ENCODE measurements at places on chromosomes 11 and 22. TPM values are rescaled to one million over a fixed set of nuclear protein-coding genes. Genes with fewer than 3 reads are reported as not detected.
A peak's percentile ranks its signal among the peaks of the same experiment; 100 is the strongest.

GRCh38 chr11:41050791-41051190 is 408.7 kb downstream of the LRRC4C start:
- DNase-seq, result no peak

- DNase-seq, result no peak
These were observed 401.0 kb downstream of the LARGE1 start for GRCh38 chr22:33519071-33519973.

GRCh38 chr11:128894685-128895084 is 3.5 kb downstream of the KCNJ5 start:
- no peak for DNase-seq

GRCh38 chr11:88360141-88360540 is 22.6 kb upstream of the CTSC start:
- no peak for DNase-seq

- no peak for DNase-seq
These were observed 33.0 kb downstream of the DKK3 start for GRCh38 chr11:11975201-11976092.

- DNase-seq, result no peak
These were observed 5.3 kb upstream of the CDC42EP1 start for GRCh38 chr22:37555029-37555428.

DNA sequence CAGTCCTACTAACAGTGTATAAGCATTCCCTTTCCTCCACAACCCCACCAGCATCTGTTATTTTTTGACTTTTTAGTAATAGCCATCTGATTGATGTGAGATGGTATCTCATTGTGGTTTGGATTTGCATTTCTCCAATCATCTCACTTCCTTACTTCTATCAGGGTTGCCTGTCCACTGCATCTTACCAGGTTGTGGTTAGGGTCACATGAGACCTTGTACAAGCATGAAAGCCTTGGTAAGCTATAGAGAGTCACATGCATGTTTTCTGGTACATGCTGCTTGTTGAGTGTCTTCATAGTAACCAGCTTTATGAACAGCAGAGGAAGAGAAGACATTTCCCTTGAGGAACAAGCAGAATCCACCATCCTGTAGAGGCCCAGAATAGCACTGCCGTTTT is 102.9 kb upstream of the PAX6 start:
- DNase-seq, result no peak

GRCh38 chr11:109956124-109956793 is 136.9 kb upstream of the ZC3H12C start:
- DNase-seq, result no peak

DNA sequence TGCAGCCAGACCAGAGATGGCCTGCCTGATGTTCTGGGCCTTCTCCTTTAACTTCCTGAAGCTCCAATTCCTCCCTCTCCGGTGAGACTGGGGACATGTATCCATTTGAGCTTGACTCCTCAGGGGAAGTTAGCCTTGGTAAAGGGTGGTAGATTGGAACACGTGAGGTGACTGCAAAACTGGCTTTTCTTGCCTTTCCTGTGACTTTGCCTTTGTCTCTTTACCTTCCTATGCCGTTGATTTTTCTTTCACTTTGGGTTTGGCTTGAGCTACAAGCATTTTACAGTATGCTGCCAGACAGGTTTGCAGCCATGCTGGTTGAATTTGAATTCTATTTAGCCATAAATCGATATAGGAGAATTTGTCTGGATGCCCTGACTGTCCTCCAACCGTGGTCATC is 16.8 kb upstream of the GLYATL1 start:
- no peak for DNase-seq

- no peak for DNase-seq
These were observed 107.1 kb upstream of the CADM1 start for GRCh38 chr11:115611343-115611742.

DNA sequence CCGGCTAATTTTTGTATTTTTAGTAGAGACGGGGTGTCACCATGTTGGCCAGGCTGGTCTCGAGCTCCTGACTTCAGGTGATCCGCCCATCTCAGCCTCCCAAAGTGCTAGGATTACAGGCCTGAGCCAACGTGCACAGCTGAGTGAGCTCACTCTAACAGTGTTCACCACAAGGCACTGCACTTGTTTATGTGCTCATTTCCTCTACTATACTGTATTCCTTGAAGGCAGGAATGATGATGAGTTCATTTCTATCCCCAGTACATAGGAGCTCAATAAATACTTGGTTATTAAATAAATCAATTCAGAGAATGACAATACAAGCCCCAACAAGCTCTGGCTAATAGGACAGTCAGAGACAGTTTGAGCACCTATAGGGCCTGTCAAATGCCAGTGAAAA is 29.1 kb downstream of the ALG8 start:
- no peak for DNase-seq

- no peak for DNase-seq
These were observed 105.5 kb upstream of the PARVA start for GRCh38 chr11:12271826-12272366.

GRCh38 chr11:17954395-17955252 is 58.2 kb downstream of the SERGEF start:
- no peak for DNase-seq

GRCh38 chr11:65487467-65488272 is 11.2 kb upstream of the MALAT1 start:
- DNase-seq, result peak; percentile 100

DNA sequence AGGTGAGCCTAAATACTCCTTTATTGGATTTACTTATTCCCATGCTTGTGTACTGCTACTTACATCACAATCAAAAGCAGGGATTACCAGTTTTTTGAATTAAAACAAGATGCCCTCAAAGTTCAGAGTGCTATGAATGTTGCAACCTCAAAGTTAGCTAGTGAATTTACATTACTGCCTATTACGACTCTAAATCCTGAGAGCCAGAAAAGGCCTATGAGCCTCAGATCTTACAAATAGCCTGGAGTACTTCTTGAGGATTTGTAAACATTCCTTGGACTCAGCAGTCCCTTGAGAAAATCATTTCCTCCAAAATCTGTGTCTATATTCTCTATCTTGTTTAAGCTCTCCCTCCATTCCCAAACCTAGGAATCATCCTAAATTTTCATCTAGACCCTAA is 25.5 kb downstream of the CHORDC1 start:
- DNase-seq, result no peak

DNA sequence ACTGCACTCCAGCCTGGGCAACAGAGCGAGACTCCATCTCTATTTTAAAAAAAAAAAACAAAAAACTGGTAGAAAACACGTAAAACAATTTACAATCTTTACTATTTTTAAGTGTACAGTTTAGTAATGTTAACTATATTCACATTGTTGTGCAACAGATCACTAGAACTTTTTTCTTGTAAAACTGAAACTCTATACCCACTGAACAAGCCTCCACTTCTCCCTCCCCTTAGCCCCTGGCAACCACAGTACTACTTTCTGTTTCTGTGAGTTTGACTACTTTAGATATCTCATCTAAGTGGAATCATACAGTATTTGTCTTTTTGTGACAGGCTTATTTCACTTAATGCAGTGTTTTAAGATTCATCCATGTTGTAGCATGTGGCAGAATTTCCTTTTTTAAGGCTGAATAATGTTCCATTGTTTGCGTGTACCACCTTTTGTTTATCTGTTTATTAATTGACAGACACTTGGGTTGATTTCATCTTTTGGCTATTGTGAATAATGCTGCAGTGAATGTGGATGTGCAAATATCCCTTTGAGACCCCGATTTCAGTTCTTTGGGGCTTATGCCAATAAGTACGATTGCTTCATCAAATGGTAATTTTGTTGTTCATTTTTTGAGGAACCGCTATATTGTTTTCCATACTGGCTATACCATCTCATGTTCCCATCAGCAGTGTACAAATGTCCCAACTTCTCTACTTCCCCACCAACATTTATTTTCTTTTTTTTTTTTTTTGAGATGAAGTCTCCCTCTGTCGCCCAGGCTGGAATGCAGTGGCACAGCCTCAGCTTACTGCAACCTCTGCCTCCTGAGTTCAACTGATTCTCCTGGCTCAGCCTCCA is 11.0 kb downstream of the DDB2 start:
- no peak for DNase-seq

GRCh38 chr11:62601122-62601371 is 618 bp downstream of the MTA2 start:
- no peak for DNase-seq

DNA sequence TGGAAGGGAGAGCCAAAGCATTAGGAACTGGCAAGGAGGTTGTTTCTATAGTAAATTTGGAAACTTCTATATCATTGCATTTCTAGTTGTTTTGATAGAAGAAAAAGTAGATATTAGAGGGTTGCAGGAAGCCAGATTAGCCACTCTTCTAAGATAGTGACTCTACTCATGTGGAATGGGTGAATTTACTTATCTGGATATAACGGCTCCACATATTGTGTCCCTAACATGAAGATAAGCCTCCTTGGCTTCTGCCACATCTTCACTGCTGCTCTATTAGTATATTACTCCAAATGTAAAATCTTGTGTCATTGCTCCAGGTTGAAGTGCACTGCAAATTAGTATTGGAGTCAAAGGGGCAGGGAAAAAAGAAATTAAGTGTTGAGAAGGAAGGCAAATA is 283.3 kb downstream of the CASP12 start:
- no peak for DNase-seq

DNA sequence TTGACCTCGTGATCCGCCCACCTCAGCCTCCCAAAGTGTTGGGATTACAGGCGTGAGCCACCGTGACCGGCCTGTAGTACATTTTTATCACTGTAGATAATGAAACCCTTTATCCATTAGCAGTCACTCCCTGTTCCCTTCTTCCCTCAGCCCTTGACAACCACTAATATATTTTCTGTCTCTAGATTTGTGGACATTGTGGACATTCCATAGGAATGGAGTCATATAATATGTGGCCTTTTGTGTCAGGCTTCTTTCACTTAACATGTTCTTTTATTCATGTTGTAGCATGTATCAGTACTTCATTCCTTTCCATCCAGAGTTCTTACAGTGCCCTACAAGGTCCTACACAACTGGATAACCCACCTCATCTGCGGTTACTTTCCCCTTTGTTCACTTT is 30.5 kb downstream of the RRM1 start:
- DNase-seq, result peak; percentile 31

DNA sequence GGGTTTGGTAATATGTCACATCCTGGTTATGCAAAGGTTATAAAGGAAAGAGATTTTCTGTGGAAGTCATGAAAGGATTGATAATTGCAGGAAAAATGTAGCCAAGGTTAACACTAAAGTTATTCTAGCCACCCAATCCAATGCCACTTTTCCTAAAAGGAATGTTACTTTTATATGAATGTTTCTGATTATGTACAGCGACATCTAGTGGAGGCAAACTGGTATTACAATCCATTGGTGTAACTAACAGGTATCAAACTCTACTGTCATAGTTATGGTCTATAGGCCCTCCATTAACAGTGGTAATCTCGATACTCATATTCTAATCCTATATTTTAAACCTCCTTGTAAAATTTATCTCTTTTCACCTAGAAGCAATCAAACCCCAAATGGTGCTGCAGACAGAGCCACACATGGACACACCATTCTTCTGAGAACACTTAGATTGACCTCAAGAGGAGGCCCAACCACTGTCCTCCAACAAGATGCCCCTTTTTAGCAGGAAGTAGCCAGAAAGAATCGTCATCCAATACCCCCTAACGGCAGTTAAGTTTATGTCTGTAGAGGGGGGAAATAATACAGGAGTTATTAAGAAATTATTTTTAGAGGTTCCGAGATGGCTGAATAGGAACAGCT is 74.9 kb upstream of the RAG2 start:
- DNase-seq, result peak; percentile 59

- DNase-seq, result no peak
These were observed 4.8 kb upstream of the FXYD2 start for GRCh38 chr11:117829369-117829725.

DNA sequence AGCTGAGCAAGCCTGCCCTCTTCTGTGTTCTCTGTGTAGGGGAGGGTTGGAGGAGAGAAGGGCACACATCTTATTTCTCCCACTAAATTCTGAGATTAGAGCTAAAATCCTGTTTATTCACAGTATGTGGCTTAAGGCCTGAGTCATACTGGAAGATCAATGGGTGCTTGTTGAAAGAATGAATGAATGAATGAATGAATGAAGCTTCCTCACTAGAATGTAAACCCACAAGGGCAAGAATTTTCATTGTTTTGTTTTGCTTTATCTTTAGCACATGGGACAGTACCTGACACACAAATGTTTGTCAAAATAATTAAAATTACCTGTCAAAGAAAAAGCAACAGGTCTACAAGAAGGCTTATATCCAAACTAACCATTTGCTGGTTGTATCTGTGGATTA is 50.6 kb upstream of the PAK1 start:
- DNase-seq, result no peak

- no peak for DNase-seq
These were observed 213.4 kb upstream of the SYN3 start for GRCh38 chr22:33271390-33272161.

DNA sequence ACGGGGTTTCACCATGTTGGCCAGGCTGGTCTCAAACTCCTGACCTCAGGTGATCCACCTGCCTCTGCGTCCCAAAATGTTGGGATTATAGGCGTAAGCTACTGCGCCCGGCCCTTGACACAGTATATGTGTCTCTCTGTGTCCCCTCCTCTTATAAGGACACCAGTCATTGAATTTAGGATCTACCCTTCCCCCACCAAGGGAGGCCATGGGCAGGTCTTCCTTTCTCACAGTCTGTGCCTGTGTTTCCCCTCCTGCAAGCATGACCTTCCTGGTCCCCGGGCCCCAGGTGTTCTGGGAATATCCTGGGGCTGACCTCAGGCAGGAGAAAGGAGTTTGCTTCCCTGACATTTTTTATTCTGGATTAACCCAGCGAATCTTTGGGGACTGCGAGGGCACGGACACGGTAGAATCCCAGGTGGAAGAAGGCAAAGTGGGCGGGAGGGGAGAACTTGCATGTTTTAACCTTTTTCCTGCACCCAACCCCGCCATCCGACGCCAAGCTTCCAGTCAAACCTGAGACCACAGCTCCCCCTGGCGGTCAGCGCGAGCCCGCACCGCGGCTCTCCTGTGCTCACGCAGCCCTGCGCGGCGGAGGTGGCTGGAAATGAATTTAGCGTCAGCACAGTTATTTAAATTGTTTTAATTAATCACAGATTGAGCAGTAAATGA is 42.1 kb upstream of the ISX start:
- no peak for DNase-seq

GRCh38 chr11:118895093-118896039 is 11.7 kb downstream of the CXCR5 start:
- no peak for DNase-seq

- peak; percentile 31 for DNase-seq
These were observed 695 bp downstream of the PEX26 start for GRCh38 chr22:18078329-18079041.

GRCh38 chr22:40720538-40721256 is 41.4 kb downstream of the MCHR1 start:
- DNase-seq, result no peak

- DNase-seq, result no peak
These were observed 32.0 kb downstream of the SHANK3 start for GRCh38 chr22:50704510-50705218.

The ZDHHC13 gene
- 10.3 TPM for total RNA-seq

The MUC2 gene
- total RNA-seq, result not detected

The CYTH4 gene
- total RNA-seq, result not detected

The DPP3 gene
- 71.6 TPM for total RNA-seq

The KDM4D gene
- 0.56 TPM for total RNA-seq

The P4HA3 gene
- total RNA-seq, result 0.94 TPM

The OR52H1 gene
- not detected for total RNA-seq

The NNMT gene
- 237 TPM for total RNA-seq

The PICK1 gene
- 10.4 TPM for total RNA-seq

The CFAP300 gene
- 4.3 TPM for total RNA-seq

The APOBEC3F gene
- 6.2 TPM for total RNA-seq

The FOXRED1 gene
- 12.3 TPM for total RNA-seq

The MUC15 gene
- total RNA-seq, result not detected

The CRYAB gene
- total RNA-seq, result 101 TPM

The CDC42EP1 gene
- total RNA-seq, result 112 TPM

The C11orf42 gene
- not detected for total RNA-seq

All from HFFc6 (cell line).